ENCODE measurements at places on chromosomes 11 and 22.
A peak's percentile ranks its signal among the peaks of the same experiment; 100 is the strongest.

DNA sequence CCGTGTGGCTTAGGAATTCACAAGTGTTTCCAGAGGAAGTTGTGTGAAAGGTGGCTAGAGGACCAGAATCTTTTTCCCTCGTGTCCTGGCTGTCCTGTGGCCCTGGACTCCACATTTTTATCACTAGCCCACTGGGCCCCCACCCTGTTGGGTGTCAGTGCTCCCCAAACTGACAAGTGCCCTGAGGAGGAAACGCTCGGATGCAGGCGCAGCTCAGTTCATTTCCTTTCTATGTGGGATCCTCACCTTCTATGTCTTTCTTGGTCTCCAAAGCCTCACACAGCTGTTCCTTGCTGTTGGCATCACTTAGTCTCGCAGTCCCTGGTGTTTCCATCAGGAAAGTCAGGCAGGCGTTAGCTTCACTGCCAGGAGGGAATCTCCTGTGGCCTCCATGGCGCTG, 68.0 kb upstream of the KCNQ1OT1 start:
- DNase-seq: no peak

DNA sequence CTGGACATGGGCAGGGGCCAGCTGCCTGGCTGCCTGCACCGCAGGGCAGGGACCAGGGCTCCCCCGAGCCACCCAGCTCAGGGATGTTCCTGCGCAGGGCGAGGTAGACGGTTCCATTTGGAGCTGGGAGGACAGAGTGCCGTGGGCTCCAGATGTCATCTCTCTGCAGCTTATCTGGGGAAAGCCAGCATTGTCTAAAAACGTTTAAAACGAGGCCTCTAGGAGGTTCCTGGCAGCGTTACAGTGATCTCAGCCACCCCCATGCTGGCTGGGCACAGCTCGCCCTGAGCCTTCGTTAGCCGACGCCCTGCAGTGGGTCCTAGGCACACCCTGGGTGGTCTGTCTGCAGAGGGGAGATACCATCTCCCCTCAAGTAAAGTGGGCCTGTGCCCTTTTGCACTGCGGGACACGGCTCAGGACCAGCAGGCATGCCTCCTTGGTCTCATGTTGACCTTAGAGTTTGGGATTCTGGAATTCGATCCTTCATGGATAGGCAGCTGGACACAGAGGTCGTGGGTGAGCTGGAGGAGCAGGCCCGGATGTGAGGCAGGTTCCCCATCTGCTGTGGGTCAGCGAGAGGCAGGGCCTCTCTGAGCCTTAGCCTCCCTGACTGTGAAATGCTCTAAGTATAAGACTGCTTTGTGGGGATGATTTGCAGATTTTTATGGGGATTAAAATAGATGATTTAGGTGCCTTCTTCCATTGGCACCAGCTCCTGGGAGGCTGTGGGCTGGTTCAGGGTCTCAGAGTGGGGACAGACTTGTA, 14.1 kb downstream of the SYNGR1 start:
- DNase-seq: no peak

- peak; percentile 40 for DNase-seq
Measured at GRCh38 chr11:125429174-125429707, 66.8 kb downstream of the FEZ1 start.

DNA sequence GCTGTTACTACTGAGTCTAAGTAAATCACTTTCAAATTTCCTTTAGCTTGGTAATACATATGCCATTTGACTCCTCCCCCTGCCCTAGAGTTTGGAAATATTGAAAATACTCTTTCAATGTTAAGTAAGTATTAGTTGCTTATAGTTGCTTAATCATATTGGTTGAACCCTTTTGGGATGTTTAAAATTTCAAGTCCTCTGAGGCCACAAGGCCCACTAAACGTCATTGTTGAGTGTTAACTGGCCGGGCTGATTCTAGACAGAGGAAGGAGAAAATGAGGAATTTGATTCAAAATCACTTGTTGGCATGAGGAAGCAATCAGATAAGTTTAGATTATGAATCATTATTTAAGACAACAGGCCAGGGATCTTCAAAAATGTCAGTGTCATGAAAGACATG, 8.5 kb downstream of the NAV2 start:
- no peak for DNase-seq

DNA sequence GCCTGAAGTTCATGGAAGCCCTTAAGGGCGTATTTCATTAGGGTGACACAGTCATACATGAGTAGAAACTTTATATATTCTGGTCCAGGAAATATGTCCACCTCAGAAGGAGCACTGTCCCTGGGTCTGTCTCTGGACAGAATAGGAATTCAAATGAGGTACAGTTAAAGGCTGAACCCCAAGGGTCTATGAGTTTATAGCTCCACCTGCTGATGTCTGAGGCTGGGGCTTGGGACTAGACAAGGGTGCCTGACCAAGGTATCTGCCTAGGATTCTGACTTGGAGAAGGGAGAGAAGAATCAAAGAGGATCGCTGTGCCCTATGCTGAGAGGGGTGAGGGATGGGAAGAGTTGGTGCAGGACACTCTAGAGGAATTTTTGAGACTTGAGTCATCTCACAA, 14.9 kb downstream of the HEPHL1 start:
- DNase-seq: no peak

GRCh38 chr11:16603245-16603644, 135.2 kb upstream of the C11orf58 start:
- DNase-seq: no peak

DNA sequence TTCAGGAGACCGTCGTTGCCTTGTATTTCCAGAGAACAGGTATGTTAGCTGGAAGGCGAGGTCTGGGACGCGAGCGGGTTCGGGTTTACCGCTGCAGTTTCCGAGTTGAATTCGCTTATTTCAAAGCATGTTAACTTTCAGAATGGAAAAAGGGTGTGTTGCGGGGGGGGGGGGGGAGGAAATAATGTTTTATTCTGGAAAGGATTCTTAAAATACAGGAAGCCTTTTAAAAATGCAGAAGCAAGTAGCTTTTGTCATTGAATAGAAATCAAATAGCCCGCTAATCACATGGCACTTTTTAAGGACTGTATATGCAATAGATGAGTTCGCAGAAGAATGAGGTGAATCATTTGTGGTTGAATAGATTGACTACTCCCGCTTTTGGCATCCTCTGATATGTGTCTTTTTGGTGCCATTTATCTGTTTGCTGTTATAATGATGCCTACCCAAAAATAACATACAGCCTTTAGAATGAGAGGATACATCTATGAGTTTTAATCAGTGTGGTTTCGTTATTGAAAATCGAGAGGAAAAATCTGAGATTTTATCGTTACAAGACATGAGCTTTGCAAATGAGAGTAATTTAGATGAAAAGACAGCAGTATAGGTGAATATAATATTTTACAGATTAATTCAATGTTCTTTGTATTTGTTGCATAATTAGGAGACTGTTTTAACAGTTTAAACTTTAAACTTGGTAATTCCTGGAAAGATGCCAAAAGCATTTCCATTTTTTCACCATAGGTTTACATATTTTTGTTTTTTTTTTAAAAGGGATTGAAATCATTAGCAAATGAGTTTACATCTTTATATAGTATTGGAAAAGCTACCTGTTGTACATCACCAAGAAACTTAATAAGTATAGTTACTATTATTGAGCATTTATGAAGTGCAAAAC, 1.7 kb downstream of the PDE3B start:
- DNase-seq: peak; percentile 21

All from NCI-H748 treated with DMSO at 0.1 percent for 48 hours (cell line).